Fibroblast of the conjunctiva (primary cell): ENCODE measurements at places on chromosomes 3 and 15.

- peak; percentile 40 for DNase-seq
These were observed 286.7 kb upstream of the TGFBR2 start for GRCh38 chr3:30319713-30320112.

DNA sequence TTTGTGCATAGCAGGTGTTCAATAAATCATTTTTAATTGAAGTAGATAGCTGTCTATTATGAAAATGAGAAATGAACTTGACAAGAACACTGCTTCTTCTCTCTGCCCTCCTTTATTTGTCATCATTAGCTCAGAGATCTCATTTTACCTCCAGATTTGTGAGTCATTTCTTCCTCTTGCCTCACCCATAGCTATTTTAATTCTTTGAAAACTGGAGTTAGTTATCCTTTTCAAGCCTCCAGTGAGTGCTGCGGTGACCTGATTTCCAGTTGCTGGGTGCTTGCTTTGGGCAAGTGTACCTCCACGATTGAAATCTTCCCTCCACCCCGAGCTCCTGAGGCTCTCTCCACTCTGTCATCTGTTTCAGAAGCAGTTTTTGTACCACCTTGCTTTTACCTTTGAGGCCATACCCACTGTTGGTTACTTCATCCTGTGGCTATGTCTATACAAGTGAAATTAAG lies 114.6 kb downstream of the NFKBIZ start:
- DNase-seq = peak; percentile 37

DNA sequence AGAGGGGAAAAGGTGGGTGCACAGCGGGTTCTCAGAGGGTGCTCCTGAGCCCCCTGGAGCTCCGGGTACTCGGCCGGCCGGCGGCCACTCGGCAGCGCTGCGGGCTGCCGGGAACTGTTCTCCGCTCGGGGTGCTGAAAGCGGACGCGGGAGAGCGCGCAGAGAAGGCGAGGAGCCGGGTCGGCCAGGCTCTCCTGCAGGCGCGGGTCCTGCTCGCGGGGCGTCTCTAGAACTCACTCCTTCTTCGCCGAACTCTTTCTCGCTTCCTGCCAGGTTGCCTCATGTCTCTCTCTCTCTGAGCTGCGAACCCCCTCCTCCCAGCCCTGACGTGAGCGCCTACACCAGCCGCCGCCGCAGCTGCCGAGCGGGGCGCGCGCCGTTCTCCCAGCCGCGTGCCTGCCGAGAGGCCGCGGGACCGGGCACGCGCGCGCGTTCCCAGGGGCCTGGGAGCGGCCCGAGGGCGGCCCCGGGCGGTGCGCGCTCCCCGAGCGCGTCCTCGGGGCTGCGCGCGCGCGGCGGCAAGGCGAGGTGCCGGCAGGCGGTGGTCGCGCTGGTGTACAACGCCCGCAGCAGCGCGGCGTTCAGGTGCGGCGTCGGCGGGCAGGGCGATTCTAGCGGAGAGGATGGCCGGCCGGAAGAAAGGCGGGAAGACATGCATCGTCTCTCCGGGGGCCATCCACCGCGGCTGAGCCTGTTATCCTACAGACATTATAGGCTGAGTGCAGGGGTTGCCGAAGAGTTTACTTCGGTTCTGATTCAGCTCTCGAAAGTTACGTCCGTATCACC lies at the start of gene PEX5L:
Gene PEX5L (minus strand): TSS at position 267 of the 785 bp plus-strand sequence. CDS start 338 bp downstream, outside the sequence.
- no peak for DNase-seq

- DNase-seq = peak; percentile 44
These were observed 214.2 kb upstream of the PROK2 start for GRCh38 chr3:71998995-71999673.

DNA sequence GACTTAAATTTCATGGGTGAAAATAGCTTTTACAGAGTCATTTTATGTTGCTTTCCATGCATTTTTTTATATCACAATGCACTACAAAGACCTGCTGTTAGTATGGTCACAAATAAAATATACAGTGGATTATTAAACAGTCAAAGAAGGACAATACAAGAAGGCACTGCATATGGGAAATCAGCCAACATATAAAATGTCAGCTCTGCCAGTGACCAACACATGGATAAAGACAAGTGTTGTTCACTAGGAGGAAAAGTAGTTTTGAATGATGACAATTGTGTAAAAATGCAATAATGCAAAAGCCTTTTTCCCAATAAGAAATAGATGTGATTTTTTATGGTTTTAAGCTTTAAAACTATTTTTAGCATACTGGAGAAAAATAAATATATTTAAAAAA lies 425.3 kb upstream of the CBLB start:
- DNase-seq = no peak

DNA sequence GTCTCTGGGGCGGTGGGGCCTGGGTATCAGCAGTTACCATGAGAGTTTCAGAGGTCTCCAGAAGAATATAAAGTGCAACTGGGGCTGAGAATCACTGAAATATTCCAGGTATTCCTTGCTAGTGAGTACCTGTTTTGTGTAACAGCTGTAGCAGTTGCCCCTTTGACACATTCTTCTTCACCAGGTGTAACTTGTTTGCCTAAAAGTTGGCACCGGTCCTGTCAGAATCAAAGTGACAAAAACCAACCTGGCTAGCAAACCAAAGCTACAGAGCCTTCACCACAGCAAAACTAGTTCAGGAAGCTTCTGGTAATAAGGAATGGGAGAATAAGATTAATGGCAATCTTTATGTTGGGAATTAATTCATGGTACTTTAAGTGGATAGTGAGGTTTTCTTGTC lies 296.0 kb downstream of the NAALADL2 start:
- DNase-seq = no peak

DNA sequence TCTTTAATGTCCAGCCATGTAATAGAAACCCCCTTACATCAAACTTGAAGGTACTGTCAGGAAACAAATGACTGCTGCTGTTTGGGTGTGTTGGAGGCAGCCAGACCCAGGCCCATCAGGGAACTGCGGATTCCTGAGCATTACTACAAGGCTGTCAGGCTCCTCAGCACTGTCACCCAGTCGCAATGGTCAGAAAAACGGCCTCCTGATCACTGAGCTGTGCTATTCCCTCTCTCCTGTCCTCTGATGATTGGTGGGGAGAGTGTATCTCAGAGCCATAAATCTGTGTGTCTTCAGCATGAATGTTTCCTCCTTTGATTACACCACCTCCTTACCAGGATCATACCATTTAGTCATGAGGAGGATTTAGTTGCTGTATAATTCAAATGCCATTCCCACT lies 135.2 kb upstream of the GADL1 start:
- no peak for DNase-seq

DNA sequence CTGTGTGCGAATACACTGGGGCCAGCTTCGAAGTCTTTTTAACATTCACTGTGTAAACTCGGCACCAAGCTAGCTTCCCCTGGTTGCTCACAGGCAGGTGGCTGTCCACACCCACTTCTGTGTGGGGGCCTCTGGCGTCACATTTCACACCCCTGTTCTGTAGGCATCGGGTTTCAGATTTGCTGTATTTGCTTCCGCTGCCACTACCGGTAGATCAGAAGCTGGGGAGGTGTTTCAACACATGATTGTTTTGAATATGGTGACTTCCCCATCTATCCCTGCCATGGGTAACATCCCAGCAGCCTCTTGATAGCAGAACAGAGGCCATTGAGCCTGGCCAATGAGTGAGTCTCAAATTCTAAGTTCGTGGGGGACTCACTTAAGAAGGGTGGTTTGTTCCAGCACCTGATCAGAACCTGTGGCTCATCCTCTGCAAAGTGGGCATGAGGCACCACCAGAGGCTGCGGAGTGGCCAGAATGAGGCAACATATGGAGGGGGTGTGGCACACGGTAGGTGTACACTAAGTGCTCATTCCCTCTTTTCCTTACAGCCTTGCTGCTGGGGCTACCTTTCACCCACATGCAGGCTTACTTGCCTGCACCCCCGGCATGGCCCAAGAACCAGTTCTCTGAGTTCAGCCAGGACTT lies 61.5 kb downstream of the IQSEC1 start:
- no peak for DNase-seq

GRCh38 chr15:95937128-95937528 lies 393.4 kb upstream of the NR2F2 start:
- DNase-seq = no peak

DNA sequence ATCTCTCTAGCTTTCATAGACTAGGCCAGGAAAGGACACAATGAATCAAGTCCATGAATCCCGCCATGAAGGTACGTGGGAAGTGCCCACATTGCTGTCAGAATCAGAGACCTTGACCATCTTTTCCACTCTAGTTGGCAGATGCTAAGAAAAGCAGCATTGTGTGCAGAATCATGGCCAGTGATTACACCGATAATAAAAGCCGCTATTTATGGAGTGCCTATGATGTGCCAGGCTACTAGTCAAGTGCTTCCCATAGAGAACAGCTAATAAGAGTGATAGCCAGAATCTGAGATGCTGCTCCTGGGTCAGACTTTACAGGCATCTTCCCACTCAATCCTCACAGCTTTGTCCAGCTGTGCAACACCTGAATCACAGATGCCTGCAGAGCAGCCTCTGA lies 13.2 kb upstream of the RPL32 start:
- DNase-seq = no peak

GRCh38 chr3:188298585-188298984 lies 144.6 kb downstream of the LPP start:
- no peak for DNase-seq

DNA sequence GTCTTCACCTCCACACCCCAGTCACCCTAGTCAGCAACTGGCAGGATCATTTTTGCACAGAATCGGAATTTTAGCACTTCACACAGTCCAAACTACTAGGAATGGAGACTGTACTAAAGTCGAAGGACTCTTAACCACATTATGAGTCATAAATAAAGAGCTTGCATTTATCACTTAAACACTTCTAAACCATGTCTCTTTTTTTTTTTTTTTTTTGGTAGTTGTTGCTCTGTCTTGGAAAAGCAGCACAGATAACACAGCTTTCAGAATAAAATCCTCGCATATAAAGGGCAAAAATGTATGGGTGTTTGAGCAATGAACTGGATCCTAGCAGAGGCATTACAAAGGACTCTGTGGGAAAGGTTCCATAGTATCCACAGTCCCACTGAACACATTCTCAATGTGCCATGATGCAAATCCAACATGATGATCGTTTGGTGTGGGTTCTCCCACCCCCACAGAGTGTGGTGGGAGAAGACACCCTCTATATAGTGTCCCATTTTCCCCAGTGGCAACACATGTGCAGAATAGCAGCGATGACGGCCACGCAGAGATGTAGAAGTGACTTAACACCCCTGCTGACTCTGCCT lies 47.1 kb downstream of the FOXP1 start:
- no peak for DNase-seq

DNA sequence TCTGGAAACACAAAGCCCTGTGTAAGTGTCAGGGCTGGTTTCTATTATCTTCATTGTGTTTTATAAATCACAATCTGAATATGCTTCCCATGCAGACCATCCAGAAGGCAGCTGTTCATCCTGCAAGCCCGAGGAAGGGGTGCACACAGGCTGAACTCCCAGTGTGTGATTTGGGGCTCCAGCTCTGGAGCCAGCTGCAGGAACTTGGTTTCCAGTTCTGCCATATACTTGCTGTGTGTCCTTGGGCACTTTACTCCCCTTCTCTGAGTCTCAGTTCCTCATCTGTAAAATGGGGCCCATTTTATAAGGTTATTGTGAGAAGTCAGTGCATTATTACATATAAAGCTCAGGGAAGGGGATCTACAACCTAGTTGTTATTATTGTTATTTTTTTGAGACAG lies 22.6 kb downstream of the CYP8B1 start:
- DNase-seq = no peak

DNA sequence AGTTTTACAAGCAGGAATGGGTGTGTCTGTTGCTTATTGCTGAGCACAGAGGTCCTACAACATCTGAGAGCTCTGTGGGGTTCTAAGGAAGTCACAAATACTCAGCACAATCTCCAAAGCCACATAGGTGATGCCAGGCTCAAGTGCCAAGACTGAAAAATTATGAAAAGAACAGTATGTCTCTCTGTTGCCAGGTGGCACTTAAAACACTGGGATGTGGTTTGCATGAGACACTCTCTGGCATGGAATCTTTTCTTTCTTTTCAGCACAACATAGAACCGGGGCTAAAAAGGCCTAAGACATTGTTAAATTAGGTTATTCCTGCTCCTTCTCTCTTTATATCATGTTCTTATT lies 127.3 kb upstream of the PRICKLE2 start:
- no peak for DNase-seq

GRCh38 chr3:134235577-134236076 lies 15.0 kb downstream of the RYK start:
- DNase-seq = no peak

DNA sequence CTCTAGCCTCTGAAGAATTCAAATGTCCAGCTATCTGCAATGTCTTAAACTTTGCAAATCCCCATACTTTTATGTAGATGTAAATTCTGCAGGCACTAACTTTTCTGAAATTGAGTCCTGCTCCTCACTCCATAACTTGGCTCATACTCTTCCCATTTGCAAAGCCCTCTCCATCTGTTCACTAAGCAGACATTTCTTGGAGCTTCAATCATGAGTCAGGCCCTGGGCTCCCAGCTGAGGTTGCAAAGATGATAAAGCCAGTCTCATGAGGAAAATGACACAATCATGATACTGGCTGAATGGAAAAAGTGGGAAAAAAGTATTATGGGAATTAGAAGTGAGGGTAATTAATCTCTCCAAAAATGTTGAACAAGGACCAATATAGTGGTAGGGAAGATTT lies 507.6 kb downstream of the NR2F2 start:
- DNase-seq = no peak

- DNase-seq = no peak
These were observed 10.7 kb upstream of the ABTB1 start for GRCh38 chr3:127662001-127662469.

GRCh38 chr3:63571682-63572081 lies 80.8 kb upstream of the SNTN start:
- DNase-seq = no peak

DNA sequence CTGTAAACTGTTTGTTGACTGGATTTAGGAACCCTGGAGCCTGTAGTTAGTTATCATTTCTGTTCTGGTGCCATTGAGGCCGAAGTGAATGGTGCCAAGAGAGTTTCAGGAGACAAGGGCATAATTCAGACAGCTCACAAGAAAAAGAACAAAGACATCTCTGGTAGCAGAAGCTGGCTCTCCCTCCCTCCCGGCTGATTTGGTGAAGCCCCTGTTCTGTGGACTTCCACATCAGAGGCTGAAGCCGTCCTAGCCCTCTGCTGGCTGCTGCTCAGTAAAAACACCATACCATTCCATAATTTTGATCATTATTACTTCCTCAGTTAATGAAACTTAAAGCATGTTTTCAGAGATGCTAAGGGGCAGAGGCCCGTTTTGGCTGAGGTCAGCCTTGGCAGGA lies 381.2 kb upstream of the WNT5A start:
- no peak for DNase-seq

DNA sequence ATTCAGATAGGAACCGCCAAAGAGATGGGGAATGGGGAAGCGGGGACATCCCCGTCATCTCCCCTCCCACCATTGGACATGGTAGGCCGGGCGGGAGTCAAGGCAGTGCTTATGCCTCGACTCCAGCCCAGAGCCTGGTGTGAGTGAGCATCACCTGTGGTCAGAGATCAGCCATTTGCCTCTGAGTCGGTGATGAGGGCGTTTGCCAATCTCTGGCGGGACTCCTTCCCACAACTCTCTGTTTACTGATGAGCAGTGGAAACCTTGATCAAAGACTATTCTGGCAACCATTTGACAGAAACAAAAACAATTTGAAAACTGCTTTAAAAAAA lies 63.9 kb upstream of the HES1 start:
- DNase-seq = no peak
